ENCODE measurements at places on chromosomes 4 and X.

DNA sequence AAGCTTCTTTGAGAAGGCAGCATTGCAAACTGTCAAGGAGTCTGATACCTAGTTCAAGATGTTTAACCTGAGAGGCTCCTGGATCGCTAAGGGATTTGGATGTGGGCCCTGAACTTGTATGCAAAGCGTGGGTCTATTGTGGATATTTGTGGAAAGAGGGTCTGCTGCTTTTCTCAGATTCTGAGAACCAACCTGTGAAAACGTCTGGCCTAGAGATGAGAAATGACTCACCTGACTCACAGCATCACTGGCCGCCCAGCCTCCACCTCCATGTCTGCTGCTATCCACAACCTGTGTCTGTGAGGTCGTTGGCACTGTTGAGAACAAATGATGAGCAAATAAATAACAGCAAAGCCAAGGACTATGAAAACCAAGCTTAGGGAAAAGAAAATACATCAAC lies 33.3 kb upstream of the PROM1 start:
- no peak for DNase-seq

- no peak for DNase-seq
Measured at GRCh38 chr4:174418640-174419212, 103.6 kb downstream of the HPGD start.

DNA sequence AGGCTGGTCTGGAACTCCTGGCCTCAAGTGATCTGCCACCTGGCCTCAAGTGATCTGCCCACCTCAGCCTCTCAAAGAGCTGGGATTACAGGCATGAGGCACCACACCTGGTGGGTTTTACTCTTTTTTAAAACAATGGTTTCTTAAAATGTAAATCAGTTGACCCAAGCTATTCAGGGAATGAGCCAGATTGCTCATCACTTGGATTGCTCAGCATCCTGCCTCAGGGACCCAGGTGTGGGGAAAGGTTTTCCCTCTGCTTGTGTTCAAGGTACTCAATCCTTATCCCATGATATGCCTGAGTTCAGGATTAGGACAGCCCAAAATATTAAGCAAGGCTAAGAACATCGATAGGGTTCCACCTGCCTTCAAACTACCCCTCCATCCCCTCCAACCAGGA lies 67.4 kb downstream of the CHRNA9 start:
- no peak for DNase-seq

DNA sequence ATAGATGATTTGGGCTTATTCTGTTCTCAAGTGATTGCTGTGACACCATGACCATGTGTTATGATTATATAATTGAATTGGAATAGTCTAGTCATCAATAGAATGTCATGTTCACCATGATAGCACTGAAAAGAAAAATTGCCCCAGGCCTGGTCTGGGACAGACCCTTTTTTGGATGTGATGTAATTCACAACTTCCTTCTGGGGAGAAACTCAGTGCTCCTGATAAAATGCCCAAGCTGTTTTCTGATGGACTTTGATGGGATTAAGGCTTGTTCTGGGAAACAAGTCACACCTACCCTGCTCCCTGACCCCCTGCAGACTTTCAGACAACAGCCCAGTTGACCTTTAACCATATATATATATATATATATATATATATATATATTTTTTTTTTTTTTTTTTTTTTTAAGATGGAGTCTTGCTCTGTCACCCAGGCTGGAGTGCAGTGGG lies 65.3 kb downstream of the RHOH start:
- no peak for DNase-seq

GRCh38 chr4:45580334-45580733 lies 543.5 kb downstream of the GABRG1 start:
- no peak for DNase-seq

DNA sequence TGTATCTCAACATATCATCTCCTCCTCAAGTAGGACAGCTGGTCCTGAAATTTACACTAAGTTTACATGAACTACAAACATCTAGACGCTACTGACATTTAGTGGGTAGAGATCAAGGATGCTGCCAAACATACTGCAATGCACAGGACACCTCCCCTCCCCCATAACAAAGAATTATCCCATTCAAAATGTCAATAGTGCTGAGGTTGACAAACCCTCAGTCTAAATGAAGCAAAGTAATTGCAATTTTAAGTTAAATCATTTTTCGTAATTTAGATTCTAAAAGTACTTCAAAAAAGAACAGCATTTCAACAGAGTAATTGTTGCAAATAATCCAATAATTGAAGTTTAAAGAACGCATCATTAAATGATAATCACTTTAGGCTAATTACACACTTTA lies 1.2 kb downstream of the PRMT9 start:
- DNase-seq, result no peak

GRCh38 chr4:68176904-68177303 lies 47.2 kb upstream of the TMPRSS11F start:
- no peak for DNase-seq

GRCh38 chrX:111402344-111402743 lies 9.6 kb downstream of the DCX start:
- DNase-seq, result no peak

DNA sequence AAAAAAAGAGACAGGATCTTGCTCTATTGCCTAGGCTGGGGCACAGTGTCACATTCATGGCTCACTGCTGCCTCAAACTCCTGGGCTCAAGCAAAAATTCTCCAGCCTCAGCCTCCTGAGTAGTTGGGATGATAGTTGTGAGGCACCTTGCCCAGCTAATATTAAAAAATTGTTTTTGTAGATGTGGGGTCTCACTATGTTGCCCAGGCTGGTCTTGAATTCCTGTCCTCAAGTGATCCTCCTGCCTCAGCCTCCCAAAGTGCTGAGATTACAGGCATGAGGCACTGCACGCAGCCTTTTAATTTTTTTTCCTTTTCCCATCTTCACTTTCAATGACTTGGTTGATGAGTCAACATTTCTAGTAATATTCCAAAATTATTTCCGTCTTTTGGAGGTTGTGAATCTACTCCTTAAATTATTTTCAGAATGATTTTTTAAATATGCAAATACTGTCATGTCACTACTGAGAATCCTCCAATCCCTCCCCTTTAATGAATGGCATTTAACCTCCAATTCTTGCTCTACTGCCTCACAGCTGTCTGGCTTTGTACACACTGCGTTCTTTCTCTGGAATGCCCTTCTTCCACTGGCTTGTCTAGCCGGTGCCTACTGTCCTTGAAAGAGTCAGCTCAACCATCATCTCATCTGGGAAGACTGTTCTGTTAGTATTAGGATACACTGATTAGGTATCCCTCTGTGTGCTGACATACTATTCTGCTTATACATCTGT lies 27.5 kb upstream of the DCTD start:
- DNase-seq, result no peak

DNA sequence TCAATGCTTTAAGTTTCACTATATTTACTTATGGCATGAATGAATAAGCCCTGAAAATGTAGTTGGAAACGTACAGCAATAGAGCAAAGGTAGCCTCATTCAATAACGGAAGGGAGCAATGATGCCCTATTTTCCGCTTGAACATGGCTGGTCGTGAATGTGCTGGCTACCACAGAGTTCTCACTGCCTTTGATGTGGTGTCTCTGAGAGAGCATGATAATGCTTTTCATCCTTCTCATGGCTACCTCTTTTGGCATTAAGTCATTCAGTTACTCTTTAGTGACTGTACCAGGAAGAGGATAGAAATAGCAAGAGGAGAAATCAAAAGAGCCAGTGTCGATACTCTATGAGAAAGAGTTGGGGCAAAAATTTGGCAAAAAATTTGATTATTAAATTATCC lies 308.0 kb downstream of the PPP3CA start:
- DNase-seq, result no peak

DNA sequence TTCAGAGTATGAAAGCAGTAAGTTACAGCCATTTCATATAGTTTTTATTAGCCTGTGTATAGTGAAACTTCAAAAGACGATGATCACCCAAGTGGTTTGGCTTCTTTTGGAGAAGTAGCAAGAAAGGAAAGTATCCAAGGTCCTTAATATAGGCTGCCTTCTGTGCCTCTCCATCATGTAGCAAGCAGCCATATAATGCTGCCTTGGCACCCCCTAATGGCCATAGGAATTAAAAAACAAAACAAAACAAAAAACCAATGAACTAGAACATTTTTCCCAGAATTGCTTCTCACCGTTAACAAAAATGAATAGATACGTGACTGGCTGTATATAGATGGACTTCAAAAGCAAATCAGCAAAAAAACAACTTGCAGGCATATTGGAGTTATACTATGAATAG lies 18.9 kb downstream of the LAMP2 start:
- no peak for DNase-seq

DNA sequence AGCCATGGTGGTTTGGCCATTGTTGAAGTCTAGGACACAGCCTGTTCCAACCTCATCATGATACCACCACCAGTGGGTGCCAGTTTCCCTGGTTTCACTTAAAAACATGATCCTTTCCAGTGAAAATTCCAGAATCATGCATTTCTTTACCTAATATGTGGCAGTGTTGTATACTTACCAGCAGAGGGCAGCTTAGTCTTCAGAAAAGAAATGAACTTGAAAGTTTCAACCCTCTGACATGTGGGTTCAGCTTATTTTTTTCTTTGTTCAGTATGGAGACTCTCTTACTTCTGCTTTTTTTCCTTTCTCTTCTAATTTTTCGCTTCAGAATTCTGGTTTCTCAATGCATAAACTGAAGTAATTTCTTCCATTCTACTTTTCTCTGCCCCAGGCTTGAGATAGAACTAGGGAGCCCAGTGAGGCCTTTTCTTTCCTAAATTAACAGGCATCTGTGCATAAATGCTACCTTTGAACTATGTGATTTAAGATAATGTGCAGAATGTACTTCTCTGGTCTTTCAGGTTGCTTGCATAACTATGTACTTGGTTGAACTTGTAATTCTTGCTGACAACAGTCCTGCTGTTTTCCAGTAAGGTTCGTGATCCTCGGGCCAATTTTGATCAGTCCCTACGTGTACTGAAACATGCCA lies 10.7 kb downstream of the LIAS start:
- no peak for DNase-seq

DNA sequence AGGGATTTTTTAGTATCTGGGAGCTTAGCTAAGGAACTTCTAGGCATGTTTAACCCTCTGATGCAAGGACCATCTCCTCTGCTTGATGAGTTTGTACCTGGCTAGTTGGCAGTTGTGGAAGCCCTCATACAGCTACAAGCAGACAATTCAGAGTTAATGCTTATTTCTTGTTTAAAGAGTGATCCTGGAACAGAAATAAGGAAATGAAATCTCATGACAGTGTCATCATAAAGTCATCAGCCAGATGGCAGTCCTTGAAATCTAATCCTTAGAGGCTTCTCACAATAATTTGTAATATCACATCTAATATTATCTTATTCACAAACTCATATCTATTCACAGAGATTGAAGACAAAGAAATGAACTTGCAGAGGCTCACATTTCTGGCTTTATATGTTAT lies 581.6 kb upstream of the FTHL17 start:
- no peak for DNase-seq

DNA sequence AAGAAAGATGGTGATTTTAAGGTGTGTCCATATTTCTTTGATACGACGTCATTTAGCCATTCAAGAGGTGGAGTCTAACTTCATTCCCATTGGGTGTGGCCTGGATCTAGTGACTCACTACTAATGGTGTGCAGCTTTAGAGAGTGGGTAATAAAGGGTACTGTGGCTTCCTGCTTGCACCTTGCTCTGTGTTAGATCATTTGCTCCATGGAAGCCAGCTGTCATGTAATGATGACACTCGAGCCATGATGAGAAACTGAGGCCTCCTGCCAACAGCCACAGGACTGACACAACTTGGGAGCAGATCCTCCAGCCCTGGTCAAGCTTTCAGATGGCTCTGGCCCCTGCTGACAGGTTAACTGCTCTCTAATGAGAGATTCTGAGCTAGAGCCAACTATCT lies 82.0 kb downstream of the UNC5C start:
- DNase-seq, result no peak

DNA sequence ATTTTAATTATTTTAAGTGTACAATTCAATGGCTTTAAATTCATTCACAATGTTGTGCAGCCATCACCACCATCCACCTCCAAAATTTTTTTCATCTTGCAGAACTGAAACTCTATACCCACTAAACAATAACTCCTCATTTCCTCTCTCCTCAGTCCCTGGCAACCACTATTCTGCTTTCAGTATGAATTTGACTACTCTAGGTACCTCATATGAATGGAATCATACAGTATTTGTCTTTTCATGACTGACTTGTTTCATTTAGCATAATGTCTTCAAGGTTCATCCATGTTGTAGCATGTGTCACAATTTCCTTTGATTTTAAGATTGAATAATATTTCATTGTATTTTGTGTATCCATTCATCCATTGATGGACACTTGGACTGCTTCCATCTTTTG lies 46.9 kb downstream of the KIF4A start:
- DNase-seq, result no peak

DNA sequence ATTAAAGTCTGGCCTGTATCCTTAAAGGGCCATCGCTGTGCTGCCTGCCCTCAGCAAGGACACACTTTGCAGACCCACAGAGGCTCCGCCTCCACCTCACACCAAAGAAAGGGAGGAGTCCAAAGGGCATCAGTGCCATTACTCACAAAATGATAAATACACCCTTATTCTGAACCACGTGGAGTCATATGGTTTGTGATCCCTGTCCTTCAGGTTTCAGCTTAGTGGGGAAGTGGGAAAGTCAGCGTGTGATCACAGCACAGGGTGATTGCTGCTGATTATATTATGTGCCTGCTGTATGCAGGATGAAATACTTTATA lies 35.9 kb upstream of the MSANTD1 start:
- no peak for DNase-seq

All from activated B cell treated with CpG ODN at 0.5 μM for 24 hours (primary cell).